Sigmoid colon (tissue), 7 donors: ENCODE measurements at places on chromosomes 16 and 17. TPM values are rescaled to one million over a fixed set of nuclear protein-coding genes. Genes with fewer than 3 reads are reported as not detected.

The COPZ2 gene
- total RNA-seq = 59.9 TPM

The TP53 gene
- 14.6 TPM for total RNA-seq

The OR1A1 gene
- total RNA-seq = not detected

The PHLPP2 gene
- total RNA-seq = 11.4 TPM

The GPS2 gene
- 114 TPM for total RNA-seq

The CDH3 gene
- total RNA-seq = 0.49 TPM

The CHST6 gene
- 0.49 TPM for total RNA-seq

The CCDC40 gene
- total RNA-seq = 7.5 TPM

The TEDC2 gene
- total RNA-seq = not detected

The FSCN2 gene
- total RNA-seq = not detected

The CDYL2 gene
- total RNA-seq = 8.8 TPM

The EXOC3L1 gene
- total RNA-seq = 2.1 TPM

The KRT23 gene
- total RNA-seq = 0.27 TPM

The KRTAP4-11 gene
- total RNA-seq = not detected

The WNT9B gene
- not detected for total RNA-seq

The CHP2 gene
- 0.28 TPM for total RNA-seq

The IGFBP4 gene
- 346 TPM for total RNA-seq

The SHISA6 gene
- total RNA-seq = 0.66 TPM

The PRSS22 gene
- total RNA-seq = not detected

The CA4 gene
- not detected for total RNA-seq

The CACNG4 gene
- 0.41 TPM for total RNA-seq

The KRT31 gene
- total RNA-seq = not detected

The QRICH2 gene
- 5.0 TPM for total RNA-seq

The FN3K gene
- 10.0 TPM for total RNA-seq

The IRF8 gene
- total RNA-seq = 9.2 TPM

The MMP28 gene
- total RNA-seq = 15.8 TPM

The PPP1R27 gene
- total RNA-seq = not detected

The MYLK3 gene
- 0.16 TPM for total RNA-seq

The KDM6B gene
- 7.8 TPM for total RNA-seq

The EPN3 gene
- not detected for total RNA-seq

The KRTAP1-5 gene
- not detected for total RNA-seq

The INCA1 gene
- total RNA-seq = 2.0 TPM

The MYO15A gene
- total RNA-seq = 0.68 TPM

The SMPD3 gene
- 2.7 TPM for total RNA-seq

The ZNF263 gene
- total RNA-seq = 27.5 TPM

The CD300A gene
- total RNA-seq = 3.5 TPM

The CDH11 gene
- total RNA-seq = 146 TPM

The KRT28 gene
- total RNA-seq = not detected

The DOC2A gene
- 3.9 TPM for total RNA-seq

The KCNJ18 gene
- total RNA-seq = not detected

The TAC4 gene
- not detected for total RNA-seq

The KRTAP4-5 gene
- not detected for total RNA-seq

The NPIPB13 gene
- 3.8 TPM for total RNA-seq

The TTLL6 gene
- total RNA-seq = 0.16 TPM

The GPRC5B gene
- total RNA-seq = 15.5 TPM

The ADAD2 gene
- not detected for total RNA-seq

The PPL gene
- 10.3 TPM for total RNA-seq

The PYCARD gene
- 23.5 TPM for total RNA-seq

The TPSD1 gene
- total RNA-seq = 5.3 TPM

The PIRT gene
- total RNA-seq = 10.3 TPM

The ZFP3 gene
- 5.3 TPM for total RNA-seq

The SEPHS2 gene
- 32.3 TPM for total RNA-seq

The PMP22 gene
- total RNA-seq = 350 TPM

The CSH1 gene
- total RNA-seq = not detected
